ENCODE measurements at places on chromosomes 5 and 9.

GRCh38 chr5:44048276-44048984 is 340.8 kb downstream of the FGF10 start:
- DNase-seq = no peak

- no peak for DNase-seq
Observed at GRCh38 chr5:51001227-51001923, 334.9 kb downstream of the PARP8 start.

DNA sequence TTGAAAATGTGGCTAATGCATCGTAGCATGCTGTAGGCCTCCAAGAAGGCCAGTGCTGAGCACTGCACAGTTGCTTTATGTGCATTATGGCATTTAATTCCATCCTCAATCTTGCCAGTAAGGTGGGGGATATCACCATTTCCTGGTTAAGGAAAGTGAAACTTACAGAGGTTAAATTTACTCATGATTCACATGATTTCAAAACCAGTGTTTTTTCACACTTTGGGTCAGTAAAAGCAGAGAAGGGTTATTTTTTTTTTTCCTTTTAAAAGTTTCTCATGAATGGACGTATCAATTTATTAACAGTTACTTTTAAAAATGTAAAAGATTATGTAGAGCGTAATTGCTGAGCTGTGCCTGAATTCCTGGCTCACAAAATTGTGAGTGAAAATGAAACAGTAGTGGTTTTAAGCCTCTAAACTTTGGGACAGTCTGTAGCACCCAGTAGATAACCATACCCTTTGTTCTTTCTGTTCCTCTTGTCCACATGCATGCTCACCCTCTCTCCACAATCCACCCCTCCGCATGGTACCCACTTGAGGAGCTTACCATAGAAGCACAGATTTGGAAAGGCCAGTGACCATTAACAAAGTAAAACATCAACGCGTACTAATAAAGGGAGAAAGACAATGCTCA is 21.2 kb downstream of the MAST4 start:
- DNase-seq = no peak

DNA sequence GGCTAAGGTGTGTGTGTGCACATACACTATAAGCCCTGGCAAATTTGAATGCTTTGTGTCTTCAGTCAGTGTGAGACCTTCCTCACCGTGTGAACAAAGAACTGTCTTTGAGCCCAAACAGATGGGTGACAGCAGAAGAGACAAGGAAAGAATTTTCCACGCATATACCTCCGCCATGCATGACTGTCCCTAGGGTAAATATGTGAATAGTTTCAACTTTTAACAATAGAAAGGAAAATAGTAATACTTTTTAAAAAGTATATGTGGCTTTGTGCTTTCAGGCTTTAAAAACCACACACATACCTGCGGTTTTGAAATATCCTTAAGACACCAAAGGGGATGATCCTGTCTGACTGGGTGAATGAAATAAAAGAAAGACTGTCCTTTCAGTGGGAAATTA is 438.6 kb upstream of the MPDZ start:
- no peak for DNase-seq

- DNase-seq = no peak
Observed at GRCh38 chr5:40585537-40586267, 94.0 kb upstream of the PTGER4 start.

GRCh38 chr5:113058269-113058668 is 81.7 kb downstream of the DCP2 start:
- DNase-seq = no peak

DNA sequence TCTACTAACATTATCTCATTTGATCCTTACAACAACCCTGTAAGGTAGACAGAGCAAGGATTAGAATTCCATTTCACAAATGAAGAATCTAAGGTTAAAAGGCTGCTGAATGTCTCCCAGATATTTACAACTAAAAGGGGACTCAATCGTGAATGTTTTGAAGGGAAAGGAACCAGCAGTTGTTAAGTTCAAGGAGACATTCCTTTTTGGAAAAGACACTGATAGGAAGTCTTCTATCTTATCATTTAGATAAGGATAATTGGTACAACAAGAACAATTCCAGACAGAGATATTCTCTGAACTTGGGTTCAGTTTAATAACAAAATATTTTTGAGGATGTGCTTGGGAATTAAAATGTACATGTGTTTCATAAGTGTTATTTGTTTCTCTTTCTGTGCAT is 37.5 kb upstream of the CER1 start:
- DNase-seq = no peak

GRCh38 chr5:132704875-132705274 is 31.1 kb downstream of the IL4 start:
- DNase-seq = no peak

GRCh38 chr9:116088396-116088795 is 65.2 kb upstream of the PAPPA start:
- DNase-seq = no peak

DNA sequence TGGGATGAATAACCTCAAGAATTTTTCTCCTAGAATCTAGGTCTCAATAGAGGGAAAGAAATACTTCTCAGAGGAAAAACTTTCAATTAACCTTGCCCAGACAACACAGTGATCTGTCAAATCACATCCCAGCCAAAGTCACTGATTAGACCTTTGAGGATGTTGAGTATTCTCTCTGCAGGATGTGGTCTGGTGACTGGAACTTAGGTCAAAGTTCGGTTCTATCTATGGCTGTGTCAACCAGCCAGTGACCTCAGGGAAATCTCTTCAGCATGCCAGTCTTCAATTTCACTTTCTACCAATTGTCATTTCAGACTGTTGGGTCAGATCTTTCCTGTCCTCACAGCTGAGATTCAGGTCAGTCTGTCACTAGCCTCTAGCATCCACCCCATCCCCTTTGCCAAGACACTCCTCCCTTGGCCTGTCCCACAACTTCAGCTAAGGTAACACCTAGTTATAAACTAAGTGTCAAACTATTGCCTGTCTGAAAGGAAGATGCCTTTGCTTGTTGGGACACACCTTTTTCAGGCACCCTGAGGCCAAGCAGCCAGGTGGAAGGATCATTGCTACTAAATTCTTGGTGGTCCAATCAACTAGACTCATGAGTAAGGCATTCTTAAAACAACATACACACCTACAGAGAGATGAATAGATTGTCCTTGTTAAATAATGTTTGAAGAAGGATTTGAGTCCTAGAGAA is 156.3 kb upstream of the FST start:
- DNase-seq = no peak

GRCh38 chr9:73011181-73011750 is 58.4 kb upstream of the ALDH1A1 start:
- no peak for DNase-seq

GRCh38 chr5:154962494-154962893 is 21.6 kb downstream of the MRPL22 start:
- DNase-seq = no peak

DNA sequence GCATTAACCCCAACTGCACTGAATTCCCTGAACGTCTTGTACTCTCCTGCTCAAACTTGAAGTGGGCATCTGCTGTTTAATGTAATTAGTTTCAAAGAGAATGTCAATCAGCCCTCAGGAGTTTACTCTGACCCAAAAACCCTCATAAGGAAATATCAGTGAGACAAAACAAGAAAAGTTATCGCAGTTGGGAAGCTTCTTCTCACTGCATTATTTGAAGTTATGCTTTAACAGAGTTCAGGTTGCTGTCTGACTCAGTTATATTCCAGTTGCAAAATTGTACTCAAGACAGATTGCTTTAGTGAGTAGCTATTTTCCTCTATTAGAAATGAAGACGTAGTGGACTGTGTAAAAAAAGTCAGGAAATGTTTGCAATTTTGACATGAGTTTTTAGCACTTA is 52.1 kb downstream of the PPIC start:
- no peak for DNase-seq

DNA sequence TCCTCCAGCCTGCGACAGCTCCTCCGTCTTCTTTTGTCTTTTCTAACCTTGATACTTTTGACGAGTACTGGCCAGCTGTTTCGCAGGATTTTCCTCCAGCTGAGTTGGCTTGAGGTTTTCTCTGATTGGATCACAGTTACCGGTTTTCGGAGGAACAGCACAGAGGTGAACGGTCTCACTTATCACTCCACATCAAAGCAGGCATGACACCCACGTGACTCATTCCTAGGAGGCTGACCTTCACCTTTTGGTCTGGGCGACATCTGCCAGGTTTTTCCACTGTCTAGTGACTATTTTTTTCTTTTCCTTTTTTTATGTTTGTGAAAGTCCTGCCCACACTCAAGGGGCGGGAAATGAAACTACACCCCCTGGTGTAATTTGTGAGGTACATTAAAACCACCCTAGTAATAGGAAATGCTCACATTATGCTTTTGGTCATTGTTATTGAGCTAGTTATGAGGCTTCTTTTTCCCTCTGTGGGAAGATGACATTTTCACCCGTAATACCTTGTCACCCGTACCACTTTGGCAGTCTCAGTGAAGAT is 319.2 kb downstream of the GADD45G start:
- no peak for DNase-seq

DNA sequence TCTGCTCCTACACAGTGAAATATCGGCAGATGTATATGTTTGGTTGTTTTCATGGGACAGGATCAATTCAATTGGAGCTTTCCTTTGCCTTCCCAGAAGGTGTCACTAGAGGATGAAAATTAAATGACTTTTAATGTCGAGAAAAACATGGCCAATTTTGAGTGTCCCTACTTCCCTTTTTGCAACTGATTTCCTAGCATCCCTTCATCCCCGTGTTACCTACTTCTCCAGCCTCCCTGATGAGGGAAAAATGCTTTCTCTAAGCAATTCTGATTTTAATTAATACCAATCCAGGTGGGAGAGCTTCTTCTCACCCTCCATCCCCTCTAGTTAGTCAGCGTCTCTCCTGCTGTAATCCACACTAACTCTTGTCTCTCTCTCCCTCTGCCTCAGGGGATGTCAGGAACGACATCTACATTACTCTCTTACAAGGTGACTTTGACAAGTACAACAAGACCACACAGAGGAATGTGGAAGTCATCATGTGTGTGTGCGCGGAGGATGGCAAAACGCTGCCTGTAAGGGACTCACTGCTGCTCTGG is 64.9 kb downstream of the DOCK2 start:
- no peak for DNase-seq

DNA sequence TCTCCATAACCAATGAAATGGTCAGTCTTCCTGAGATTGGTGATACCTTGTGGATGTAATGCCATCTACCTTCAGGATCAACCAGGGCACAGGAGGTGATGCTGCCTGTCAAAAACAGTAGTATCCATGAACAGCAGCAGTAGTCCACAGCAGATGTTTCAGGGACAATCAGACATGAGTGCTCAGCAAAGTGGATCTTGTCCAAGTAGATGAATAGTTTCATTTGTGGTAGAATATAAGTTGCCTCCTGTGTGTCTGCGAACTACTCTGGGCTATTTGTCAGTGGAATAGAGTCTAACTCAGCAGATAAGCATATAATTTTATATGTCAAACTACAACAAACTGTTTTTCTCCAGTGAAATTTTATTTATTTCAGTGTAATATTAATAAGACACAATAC is 1860.1 kb upstream of the ACO1 start:
- no peak for DNase-seq

GRCh38 chr5:54285686-54286085 is 24.7 kb downstream of the ARL15 start:
- DNase-seq = no peak

DNA sequence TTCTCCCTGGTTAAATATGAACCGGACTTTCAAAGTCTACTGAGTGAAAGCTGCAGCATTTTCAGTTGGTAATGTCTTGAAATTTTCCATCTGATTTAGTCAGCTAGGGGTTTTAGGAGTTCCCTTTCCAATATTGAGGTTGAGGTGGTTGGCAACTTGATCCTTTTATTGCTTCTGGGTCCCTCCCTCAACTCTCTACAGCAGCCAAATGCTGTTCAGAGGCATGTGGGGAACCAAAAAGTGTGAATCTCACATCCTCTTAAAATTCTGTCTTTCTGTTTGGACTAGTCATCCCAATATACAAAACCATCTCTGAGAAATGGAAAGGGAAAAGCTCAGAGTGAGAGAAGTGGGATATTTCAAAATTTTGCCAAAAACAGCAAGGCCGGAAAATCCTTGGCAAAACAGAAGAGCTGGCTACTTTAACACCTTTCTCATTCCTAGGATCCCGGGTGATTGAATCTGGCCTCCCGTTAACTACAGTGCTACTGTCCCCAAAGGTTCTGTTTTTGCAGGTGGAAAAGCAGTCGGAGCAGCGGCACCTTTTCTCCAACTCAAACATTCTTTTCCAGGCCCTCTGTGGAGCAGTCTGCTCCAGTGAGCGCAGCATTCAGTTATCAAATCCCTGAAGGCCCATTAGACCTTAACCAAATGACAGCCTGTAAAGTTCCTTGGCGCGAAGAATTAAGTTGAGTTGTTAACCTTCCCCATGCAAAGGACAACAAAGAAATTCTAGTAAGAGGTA is 345.9 kb upstream of the NUDT12 start:
- no peak for DNase-seq

DNA sequence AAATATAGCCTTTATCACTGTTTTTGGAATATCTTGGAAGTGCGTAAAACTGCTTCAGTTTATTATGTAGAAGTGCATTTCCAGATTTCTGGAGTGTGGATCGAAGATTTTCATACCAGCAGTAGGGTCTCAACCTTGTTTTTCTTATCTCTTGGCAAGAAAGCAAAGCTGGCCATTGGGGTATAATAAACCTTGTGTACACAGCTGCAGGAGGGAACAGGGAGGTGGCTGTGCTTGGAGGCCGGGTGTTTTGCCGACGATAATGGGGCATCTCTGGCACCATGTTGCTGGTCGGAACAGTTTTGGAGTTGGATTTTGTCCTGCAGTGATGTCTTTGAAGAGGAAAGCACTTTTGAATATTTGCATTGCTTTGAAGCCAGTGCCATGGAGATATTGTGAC is 308.8 kb upstream of the DMRT1 start:
- no peak for DNase-seq

DNA sequence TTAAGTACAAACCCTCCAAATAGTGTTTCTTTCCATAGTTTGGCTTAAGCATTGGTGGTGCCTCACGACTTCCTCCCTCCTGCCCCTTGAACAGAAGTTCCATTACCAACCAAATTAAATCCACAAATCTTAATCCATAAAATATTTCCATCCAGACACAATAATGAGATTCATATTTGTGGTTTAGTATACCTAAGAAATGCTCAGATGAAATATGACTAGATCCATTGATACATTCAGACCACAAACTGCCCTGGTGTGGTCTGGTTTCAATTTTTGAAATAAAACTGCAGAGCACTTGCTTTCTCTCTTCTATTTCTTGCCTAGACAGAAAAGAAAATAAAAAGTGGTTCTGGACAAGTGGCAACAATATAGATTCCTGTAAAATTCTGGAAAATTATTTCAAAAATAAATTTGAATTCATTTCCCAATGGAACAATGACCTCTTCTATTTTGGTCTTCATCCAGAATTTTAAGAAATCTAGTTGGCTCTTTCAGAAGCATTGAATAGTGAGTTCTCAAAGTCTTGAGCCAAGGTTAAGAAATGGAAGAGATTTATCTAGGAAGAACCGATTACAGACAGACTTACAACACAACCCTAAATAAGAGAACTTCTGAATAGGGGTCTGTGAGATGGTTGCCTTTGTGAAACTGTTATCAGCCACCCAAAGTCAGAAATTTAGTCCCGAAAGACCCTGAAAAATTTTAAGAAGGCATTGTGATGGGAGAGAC is 14.0 kb downstream of the TNC start:
- DNase-seq = no peak

DNA sequence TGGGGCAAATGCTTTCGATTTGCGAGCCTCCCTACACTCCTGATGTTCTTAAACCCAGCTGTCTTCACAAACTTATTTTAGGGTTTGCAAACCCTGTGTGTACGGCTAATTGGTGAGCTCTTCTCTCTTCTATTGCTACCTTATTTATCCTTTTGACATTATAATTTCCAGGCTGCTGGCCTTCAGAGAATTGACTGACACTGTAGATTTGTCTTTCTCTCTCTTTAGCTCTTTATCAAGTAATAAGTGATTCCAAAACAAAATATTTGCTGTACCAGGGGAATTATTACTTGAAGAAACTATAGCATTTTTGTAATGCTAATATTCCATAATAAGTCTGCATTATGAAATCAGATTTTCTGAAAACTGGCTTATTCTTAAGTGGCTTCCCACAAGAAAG is 92.5 kb downstream of the NPR3 start:
- no peak for DNase-seq

Measured in activated naive CD4-positive, alpha-beta T cell (primary cell).